SK-N-SH (cell line): ENCODE measurements at places on chromosomes 5 and 9. TPM values are rescaled to one million over a fixed set of nuclear protein-coding genes. Genes with fewer than 3 reads are reported as not detected.

GRCh38 chr9:5529683-5530221 is 19.4 kb downstream of the PDCD1LG2 start:
- peaks cover 6% of the 10 kb centered on the region for H3K4me1 ChIP-seq
- DNase-seq: no peak
- no peaks in the 10 kb centered on the region for H3K27me3 ChIP-seq
- no peak overlapping the region for H3K27ac ChIP-seq
- H3K4me3 ChIP-seq: no peak overlapping the region
- peaks cover 20% of the 10 kb centered on the region for H3K36me3 ChIP-seq

DNA sequence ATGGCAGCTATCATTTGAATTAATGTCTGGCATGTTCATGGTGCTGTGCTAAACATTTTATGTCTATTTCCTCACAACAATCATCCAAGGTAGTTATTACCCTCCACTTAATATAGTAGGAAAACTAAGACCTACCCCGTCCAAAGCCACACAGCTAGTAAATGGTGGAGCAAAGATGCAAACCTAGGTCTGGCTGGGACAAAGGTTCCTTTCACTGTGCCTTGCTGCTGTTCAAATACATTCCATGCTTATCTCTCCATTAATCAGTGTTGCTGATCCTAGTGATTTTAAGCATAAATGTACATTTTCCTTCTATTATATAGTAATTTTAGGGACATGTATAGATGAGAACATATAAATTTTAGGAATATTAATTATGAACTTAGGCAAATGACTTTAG is 38.7 kb downstream of the CCDC125 start:
- H3K27me3 ChIP-seq: no peaks in the 10 kb centered on the region
- no peaks in the 10 kb centered on the region for H3K36me3 ChIP-seq
- H3K4me3 ChIP-seq: no peak overlapping the region
- peaks cover 13% of the 10 kb centered on the region for H3K4me1 ChIP-seq

GRCh38 chr5:111513131-111513520 is 791 bp upstream of the STARD4 start:
- no peaks in the 10 kb centered on the region for H3K27me3 ChIP-seq
- H3K27ac ChIP-seq: peak overlapping the region; percentile 81
- peaks cover 5% of the 10 kb centered on the region; the same call in 1 of the 2 replicates for H3K4me1 ChIP-seq
- peak overlapping the region; percentile 92 for H3K4me3 ChIP-seq

Gene COL5A1
- polyA plus RNA-seq: 26.4 and 73.8 TPM in 2 replicates

DNA sequence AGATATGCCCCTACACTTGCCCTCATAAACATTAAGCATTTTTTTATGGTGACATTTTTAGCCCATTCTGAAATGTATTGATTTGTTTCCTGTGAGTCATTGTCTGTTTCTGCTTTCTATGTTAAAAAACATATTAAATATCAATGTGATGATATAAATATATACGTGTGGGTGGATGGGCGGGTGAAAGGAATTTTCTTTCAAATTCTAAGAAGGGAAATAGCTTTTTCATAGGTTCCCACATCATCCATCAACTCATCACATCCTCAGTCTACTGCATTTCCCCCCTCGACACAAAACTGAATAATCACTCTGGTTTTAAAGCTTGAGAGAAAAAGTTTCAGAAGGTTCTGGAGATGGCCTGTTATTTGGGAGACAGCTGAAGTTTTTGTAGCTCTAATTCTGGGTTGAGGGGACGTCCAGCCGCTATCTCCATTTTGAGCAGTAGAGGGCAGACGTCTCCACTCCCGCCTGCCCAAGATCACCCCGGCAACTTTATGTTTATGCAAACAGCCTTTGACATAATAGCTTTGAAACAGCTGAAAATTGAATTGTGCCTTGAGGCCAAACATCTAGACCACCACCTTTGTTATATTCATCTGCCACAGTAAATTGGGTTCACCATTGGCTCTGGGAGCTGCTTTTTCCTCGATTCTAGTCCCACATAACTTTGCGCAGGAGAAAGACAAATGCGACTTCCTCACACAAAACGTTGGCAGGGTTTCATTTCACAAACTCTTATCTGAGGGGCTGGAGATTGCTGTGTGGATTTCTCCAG is 216.2 kb upstream of the CLINT1 start:
- H3K36me3 ChIP-seq: no peaks in the 10 kb centered on the region
- no peak overlapping the region; the same call in 1 of the 2 replicates for H3K4me3 ChIP-seq
- no peaks in the 10 kb centered on the region for H3K4me1 ChIP-seq
- H3K27me3 ChIP-seq: peaks cover 2% of the 10 kb centered on the region; the same call in 1 of the 2 replicates
- H3K27ac ChIP-seq: peak overlapping the region; percentile 55; the same call in 1 of the 2 replicates

DNA sequence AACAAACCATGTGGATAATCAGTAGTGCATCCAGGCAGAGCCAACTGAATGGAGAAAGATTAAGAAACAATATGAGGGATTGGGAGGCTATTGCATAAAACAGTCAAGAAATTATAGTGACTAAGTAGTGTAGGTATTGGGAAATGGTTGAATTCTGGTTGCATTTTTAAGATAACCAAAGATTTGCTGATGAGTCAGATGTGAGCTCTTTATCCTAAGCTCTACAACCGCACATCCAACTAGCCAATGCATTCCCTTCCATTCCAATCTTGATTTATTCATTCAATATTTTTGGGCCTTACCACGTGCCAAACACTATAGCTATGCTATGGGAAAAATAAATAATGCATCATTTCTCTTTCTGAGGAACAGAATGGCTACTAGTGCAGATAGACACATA is 524.5 kb upstream of the RGMB start:
- H3K27ac ChIP-seq: no peak overlapping the region
- H3K4me3 ChIP-seq: no peak overlapping the region
- DNase-seq: no peak
- H3K36me3 ChIP-seq: no peaks in the 10 kb centered on the region

DNA sequence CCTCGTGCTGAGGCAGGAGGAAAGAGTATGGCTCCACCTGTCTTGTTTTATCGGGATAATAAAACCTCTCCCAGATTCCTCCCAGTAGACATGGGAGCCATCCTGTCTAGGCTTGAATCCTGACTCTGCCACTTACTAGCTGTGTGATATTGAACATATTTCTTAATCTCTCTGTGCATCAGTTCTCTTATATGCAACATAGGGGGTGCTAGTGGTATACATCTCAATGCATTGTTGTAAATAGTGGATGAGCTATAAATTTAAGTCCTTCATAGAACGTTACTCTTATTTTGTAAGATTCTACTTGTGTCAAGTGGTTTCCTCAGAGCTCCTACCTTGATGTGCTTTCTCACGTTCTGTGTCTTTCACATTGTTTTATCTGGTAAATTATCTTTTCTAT is 417.7 kb upstream of the POU5F2 start:
- H3K27me3 ChIP-seq: no peaks in the 10 kb centered on the region
- no peaks in the 10 kb centered on the region for H3K36me3 ChIP-seq
- H3K27ac ChIP-seq: no peak overlapping the region
- H3K4me1 ChIP-seq: no peaks in the 10 kb centered on the region
- H3K4me3 ChIP-seq: no peak overlapping the region

Gene RORB
- polyA plus RNA-seq: 0.13 and 0.47 TPM in 2 replicates

DNA sequence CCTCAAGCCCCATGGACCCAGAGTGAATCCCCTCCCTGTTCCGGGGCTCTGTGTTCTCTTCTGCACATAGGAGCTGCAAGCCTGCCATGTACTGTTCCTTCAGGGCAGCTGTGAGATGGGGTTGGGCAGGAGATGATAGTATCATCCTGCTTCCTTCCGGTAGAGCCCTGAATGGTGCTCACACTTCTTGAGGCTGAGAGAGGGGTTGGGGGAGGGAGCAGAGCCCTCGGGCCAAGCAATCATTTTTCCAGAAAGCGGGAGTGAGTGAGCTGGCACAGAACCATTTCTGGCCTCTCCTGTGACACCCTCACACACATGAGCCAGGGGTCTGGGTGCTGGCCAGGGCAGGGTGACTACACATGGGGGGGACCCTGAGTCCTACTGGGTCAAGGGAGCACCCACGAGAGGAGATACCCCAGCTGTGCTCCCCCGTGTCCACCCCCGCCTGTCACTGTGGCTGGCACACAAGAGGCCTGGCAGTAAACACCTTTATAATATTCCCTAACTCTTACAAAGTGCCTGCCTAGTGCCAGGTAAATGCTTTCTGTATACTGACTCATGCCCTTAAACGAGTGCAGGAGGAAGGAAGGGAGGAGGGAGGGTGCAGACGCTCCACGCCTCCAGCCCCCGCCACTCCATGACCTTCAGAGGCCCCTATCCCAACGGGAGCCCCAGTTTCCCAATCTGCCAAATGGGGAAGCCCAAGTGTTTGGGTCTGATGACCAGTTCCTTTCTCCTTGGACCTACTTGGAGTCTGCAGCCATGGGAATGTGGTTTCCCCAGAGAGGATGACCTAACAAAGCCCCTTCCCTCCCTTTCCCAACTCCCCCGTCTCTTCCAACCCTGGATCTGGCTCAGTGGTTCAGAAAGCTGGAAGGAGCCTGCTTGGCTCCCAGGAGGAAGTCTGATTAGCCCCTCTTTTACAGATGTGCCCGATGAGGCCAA is 15.5 kb downstream of the AKNA start:
- H3K4me3 ChIP-seq: no peak overlapping the region
- no peak overlapping the region; the same call in 1 of the 2 replicates for H3K27ac ChIP-seq
- no peaks in the 10 kb centered on the region for H3K36me3 ChIP-seq
- no peaks in the 10 kb centered on the region for H3K4me1 ChIP-seq

- no peak overlapping the region for H3K4me3 ChIP-seq
- DNase-seq: no peak
- no peaks in the 10 kb centered on the region for H3K4me1 ChIP-seq
- H3K36me3 ChIP-seq: peaks cover 50% of the 10 kb centered on the region
Measured at GRCh38 chr5:112779531-112779930, 41.8 kb downstream of the APC start.

Gene LHX3
- not detected in 2 replicates for polyA plus RNA-seq
